ENCODE measurements at places on chromosomes 4 and X.

- peaks cover 19% of the 10 kb centered on the region for H3K4me1 ChIP-seq
- peaks cover 4% of the 10 kb centered on the region for H3K27me3 ChIP-seq
- H3K27ac ChIP-seq = no peak overlapping the region
- H3K4me3 ChIP-seq = no peak overlapping the region
- H3K36me3 ChIP-seq = no peaks in the 10 kb centered on the region
These were observed 194.6 kb upstream of the RBPJ start for GRCh38 chr4:26126143-26126718.

DNA sequence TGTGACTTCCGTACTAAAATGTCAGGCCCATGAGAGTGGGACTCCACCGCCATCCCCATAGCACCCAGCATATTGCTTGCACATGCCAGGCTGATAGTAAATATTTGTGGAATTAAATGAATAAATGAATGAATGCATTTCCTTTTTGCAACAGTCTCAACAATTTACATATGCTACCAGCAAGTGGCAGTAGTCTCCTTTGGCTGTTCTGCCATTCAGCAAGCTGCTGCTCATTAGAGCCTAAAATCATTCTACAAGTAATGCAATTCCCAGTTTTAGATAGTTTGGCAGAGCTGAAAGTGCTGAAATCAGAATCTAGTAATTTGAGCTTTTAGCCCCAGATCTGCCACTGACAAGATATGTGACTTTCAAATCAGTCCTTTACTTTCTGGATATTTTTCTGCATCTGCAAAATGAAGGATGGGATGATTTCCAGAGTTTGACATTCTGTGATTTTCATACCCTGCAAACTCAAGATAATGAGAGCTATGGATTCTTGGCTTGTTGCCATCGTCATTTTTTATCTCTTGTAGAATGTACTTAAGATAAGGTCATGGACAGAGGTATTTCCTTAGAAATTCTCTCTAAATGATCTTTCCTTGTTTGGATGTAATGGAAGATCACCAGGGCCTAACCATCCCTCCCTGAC is 35.7 kb upstream of the INTS6L start:
- no peaks in the 10 kb centered on the region for H3K36me3 ChIP-seq
- H3K4me3 ChIP-seq = no peak overlapping the region
- no peaks in the 10 kb centered on the region for H3K4me1 ChIP-seq
- DNase-seq = no peak
- no peaks in the 10 kb centered on the region for H3K27me3 ChIP-seq

DNA sequence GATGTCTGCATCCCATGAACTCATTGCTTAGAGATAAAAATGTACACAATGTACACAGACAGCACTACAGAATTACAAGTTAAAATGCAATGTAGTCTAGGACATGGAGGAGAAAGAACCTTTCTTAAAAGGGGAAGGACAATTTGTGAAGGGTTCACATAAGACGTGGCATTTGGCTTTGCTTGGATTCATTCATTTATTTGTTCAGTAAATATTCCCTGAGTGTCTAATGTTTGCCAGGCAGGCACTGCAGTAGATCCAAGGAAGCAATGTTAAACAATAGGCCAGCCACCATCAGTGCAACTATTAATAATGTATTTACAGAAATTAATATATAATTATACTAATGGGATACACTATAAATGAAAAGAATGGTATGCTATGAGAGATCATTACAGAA is 94.4 kb downstream of the GRIA2 start:
- H3K4me1 ChIP-seq = no peaks in the 10 kb centered on the region
- no peaks in the 10 kb centered on the region for H3K36me3 ChIP-seq
- no peak overlapping the region for H3K4me3 ChIP-seq

DNA sequence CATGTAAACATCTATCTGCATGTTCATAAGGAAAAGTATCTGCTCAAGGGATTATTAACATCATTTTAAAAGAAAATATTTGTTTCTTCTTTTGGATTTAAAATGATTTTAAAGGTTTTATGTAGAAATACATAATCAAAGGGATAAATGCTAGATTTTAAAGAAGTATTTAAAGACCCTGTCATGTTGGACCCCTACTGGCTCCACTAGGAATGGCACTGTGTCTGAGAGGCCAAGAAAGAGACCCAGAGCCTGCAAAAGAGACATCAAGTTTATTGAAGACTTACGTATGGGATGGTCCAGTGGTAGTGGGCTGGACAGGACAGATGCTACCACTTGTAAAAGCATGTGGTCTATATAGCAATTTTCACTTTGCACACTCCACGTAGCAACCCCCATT is 78.7 kb upstream of the PCDH18 start:
- H3K27ac ChIP-seq = no peak overlapping the region
- H3K4me1 ChIP-seq = no peaks in the 10 kb centered on the region
- DNase-seq = no peak
- H3K36me3 ChIP-seq = no peaks in the 10 kb centered on the region
- no peak overlapping the region for H3K4me3 ChIP-seq
